ENCODE measurements at places on chromosomes 12 and 14. TPM values are rescaled to one million over a fixed set of nuclear protein-coding genes. Genes with fewer than 3 reads are reported as not detected.
A peak's percentile ranks its signal among the peaks of the same experiment; 100 is the strongest.

- no peak overlapping the region for H3K27ac ChIP-seq
- H3K36me3 ChIP-seq, result peaks cover 31% of the 10 kb centered on the region
- no peaks in the 10 kb centered on the region for H3K27me3 ChIP-seq
- H3K4me3 ChIP-seq, result no peak overlapping the region
Measured at GRCh38 chr12:107736914-107737313, 24.0 kb downstream of the PRDM4 start.

DNA sequence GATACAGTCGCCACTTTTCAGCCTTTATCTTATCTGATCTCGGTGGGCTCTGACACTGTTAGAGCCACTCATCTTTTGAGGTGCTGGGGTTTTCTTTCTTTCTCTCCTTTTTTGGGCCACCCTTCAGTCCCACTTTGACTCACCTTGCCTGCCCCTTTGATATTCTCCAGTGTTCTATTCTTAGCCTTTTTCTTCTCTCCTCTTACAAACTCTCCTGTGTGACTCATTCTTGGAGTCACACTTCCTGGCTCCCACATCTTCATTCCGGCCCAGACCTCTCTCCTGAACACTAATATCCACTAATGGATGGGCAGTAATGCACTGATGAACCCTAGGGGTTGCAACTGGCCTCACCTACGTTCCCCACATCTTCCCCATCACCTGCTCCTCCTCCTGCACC is 2.2 kb upstream of the DCD start:
- peak overlapping the region; percentile 41 for H3K27ac ChIP-seq
- H3K36me3 ChIP-seq, result no peaks in the 10 kb centered on the region
- H3K4me1 ChIP-seq, result peaks cover 6% of the 10 kb centered on the region

DNA sequence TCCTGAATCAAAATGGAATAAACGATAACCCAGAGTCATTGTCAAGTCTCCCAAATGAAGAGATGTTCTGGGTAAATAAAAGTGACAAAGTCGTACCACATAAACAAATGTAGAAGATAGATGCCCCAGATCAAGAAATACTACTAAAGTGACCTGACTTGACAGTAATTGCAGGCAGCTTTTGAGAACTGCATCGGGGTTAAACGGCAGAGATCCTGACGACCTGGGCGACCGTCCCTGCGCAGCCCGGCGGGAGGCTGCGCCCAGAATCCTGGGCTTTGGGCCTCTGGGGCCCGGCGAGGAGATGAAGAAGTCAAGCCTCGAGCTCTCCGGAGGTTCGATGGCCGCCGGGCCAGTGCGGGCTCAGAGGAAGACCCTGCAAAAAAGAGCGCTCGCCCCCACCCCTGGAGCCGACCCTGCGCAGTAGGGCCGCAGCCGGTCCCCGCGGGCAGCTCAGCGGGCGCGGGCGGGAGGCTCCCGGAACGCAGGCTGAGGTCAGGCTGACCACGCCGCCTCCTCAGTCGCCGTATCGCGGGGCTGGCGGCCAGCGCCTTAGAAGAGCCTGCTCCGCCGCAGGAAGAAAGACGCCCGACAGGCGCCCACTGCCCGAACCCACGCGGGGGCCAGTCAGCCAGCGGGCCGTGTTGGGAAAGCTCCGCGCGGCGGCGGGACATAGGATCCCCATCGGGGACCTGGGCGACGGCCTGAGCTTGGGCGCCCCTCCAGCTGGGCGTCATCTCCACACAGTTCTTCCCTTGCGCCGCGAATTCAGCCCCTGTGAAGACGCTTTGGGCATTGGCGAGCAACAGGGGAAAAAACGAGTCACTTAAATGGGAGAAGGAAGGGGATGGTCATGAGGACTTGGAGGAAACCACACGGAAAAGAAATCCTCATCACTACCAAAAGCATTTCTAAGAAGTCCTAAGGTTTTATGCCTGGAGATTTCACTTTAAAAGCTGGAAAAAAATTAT is 16.0 kb downstream of the NKX2-1 start:
- H3K4me3 ChIP-seq, result peak overlapping the region; percentile 45
- peaks cover 5% of the 10 kb centered on the region for H3K4me1 ChIP-seq
- DNase-seq, result no peak
- peaks cover 14% of the 10 kb centered on the region for H3K27me3 ChIP-seq
- no peak overlapping the region for H3K27ac ChIP-seq

- H3K4me3 ChIP-seq, result no peak overlapping the region
- no peaks in the 10 kb centered on the region for H3K4me1 ChIP-seq
- no peaks in the 10 kb centered on the region for H3K36me3 ChIP-seq
- H3K27ac ChIP-seq, result no peak overlapping the region
- H3K27me3 ChIP-seq, result no peaks in the 10 kb centered on the region
Measured at GRCh38 chr14:89833120-89833532, 121.4 kb downstream of the EFCAB11 start.

DNA sequence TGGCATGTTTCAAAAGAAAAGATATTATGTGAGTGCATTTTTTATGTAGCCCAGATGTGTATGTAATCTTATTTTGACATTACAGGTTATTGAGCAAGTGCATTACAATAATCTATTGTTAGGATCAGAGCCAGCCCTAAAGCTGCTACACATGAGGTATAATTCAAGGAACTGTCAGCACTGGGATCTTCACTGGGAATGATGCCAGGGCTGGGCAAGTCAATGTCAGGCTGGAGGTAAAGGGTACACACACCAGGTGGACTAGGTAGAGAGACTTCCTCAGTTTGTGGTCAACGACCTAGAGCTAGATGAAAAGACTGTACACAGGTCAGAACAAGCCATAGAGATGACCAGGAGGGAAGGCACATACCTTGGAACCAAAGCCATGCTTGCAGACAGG is 15.4 kb downstream of the TRIM9 start:
- H3K4me3 ChIP-seq, result no peak overlapping the region
- H3K27ac ChIP-seq, result no peak overlapping the region
- no peaks in the 10 kb centered on the region for H3K36me3 ChIP-seq
- H3K27me3 ChIP-seq, result no peaks in the 10 kb centered on the region
- DNase-seq, result no peak

DNA sequence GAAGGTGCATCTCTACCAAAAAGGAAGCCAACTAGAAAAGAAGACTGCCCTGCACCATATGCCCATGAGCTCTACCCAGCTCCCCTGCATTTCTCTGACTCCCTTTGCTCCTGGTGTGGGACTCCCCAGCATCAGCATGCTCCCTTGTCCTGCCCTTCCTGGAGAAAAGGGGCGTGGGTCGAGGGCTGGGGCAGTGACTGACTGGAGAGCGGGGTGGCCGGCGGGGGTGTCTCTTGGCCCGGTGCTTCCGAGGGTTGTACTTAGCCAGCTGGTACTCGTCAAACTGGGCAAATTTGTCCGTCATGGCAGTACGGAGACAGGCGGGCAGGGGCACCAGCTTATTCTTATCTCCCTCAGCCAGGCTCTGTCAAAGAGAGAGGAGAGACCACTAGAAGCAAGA is 9.8 kb downstream of the TEP1 start:
- no peaks in the 10 kb centered on the region for H3K27me3 ChIP-seq
- no peak overlapping the region for H3K4me3 ChIP-seq
- no peak for DNase-seq
- H3K27ac ChIP-seq, result no peak overlapping the region
- H3K36me3 ChIP-seq, result peaks cover 6% of the 10 kb centered on the region
- H3K4me1 ChIP-seq, result peaks cover 9% of the 10 kb centered on the region

The AJUBA gene
- total RNA-seq, result 1.5 TPM

The SIX6 gene
- total RNA-seq, result 0.12 TPM

The RERGL gene
- 0.42 TPM for total RNA-seq

The NTN4 gene
- 3.9 TPM for total RNA-seq

The OTX2 gene
- total RNA-seq, result not detected

All from psoas muscle (tissue), 8 donors.